Fibroblast of pulmonary artery (primary cell): ENCODE measurements at places on chromosomes 5 and 9.

GRCh38 chr5:108606185-108606584 lies 141.5 kb upstream of the FER start:
- DNase-seq = no peak

DNA sequence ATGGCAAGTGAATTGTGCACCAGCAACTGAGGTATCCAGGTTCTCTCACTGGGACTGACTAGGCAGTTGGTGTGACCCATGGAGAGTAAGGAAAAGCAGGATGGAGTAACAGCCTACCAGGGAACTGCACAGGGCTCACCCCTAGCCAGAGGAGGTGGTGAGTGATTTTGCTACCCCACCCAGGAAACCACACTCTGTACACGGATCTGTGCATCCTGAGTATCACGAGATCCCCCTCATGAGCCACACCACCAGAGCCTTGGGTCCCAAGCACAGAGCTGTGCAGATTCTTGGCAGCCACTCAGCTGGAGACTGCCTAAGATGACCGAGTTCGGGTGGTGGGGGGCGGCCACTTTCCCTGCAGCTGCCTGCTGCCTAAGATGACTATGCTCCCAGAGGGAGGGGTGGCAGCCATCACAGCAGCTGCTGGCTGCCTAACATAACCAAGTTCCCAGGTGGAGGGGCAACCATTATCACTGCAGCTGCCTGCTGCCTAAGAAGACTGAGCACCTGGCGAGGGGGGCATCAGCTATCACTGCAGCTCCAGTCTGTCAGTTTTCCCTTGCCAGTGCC lies 48.4 kb upstream of the EFNA5 start:
- DNase-seq = no peak

DNA sequence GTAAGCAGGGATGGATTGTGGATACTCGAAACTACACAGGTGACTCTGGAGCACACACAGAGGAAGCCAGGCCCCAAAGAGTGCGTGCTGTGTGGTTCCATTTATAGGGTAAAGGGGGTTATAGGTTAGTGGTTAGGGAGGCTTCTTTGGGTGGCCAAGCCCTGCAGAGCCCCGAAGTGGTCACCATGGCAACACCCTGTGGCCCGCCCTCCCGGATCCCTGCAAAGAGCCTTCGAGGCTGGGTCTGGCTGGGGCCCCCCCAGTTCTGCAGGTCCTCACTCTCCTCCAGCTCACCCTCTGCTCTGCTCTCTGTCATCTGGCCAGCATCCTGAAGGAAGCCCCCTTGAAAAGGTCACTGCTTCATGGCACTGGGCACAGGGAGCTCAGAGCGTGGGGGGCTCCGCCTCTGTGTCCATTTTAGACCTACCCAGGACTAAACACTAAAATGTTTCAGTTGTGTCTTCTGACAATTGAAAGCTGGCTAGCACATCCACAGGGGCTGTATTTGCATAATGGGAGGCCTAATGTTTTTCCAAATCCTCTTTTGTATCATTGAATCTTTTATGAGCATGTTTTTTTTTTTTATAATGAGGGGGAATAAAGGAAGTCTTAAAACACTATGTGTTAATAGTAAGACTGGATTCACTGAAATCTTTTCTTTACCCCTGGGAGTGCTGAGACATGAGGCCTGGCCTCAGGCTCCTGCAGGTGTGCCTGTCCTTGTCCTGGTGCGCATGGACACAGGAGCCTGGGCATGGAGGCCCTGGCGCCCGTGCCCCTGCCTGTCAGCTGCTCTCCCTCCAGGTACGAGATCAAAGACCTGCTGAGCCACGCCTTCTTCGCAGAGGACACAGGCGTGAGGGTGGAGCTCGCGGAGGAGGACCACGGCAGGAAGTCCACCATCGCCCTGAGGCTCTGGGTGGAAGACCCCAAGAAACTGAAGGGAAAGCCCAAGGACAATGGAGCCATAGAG lies 55.3 kb downstream of the WNK2 start:
- no peak for DNase-seq

GRCh38 chr5:129554134-129554904 lies 94.2 kb downstream of the ADAMTS19 start:
- no peak for DNase-seq

- DNase-seq = no peak
Measured at GRCh38 chr9:71368157-71368556, 246.7 kb upstream of the TRPM3 start.

GRCh38 chr5:16713386-16713928 lies 96.7 kb upstream of the RETREG1 start:
- DNase-seq = peak; percentile 58

DNA sequence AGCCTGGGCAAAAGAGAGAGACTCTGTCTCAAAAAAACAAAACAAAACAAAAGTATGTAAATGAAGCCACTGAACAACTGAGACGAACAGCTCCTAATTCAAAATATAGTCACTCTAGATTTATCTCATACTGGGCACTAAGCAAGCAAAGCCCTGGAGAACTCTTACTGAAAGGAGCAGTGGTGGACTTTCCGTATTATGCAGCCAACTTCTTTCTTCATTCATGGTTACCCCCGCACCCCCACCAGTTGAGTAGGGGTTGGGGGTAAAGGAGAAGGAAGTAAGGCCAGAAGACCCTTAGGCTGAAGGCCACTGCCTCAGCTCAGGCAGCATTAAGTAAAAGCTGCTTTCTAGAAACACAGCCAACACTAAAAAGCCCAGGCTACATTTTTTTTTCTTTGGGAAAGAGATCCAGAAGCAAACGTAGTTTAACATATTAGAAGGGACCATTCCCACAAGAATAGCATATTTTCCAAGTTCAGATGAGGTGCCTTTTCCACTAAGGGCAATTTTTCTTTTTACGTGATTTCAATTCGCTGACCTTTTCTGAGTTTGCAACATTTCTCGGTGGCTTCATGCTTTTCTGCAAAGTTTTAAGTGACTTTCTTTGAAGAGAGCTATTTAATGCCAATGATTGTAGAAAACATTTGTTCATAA lies 55.3 kb downstream of the MAPKAP1 start:
- DNase-seq = no peak

DNA sequence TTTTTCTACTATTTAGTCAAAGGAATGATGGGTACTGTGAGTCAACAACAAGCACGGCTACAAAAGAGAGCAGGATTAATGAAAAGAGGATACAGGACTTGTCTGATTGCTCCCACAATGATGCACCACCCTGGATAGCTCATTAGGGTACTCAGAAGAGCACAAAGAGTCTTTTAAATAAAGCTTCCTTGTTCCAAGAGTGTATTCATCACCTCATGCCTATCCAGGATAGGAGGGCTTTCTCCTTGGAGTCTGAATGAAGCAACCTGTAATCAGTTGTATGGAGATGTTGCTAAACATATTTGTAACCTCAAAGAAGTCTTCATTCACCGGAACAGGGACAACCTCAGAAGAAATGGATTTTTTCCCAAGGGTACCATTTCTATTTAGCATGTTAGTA lies 219.5 kb upstream of the TMEM161B start:
- no peak for DNase-seq

DNA sequence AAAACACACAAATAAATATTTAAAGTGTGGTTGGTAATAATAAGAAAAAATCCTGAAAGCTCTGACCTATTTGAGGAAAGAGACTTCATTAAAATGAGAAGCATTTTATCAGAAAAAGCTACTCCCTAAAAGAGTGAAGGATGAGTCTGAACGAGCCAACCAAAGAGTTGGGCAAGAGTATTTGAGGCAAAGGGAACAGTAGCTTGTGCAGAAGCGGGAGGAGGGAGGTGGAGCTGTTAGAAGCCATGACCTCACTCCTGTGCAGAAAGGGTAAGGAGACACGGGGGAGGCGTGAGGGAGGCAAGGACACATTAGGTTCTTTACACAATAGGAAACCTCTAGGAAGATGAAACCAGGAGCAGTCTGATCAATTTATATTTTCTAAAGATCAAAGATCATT lies 29.4 kb downstream of the SH3RF2 start:
- DNase-seq = peak; percentile 67

GRCh38 chr5:12566441-12566840 lies 662.2 kb upstream of the CTNND2 start:
- no peak for DNase-seq

DNA sequence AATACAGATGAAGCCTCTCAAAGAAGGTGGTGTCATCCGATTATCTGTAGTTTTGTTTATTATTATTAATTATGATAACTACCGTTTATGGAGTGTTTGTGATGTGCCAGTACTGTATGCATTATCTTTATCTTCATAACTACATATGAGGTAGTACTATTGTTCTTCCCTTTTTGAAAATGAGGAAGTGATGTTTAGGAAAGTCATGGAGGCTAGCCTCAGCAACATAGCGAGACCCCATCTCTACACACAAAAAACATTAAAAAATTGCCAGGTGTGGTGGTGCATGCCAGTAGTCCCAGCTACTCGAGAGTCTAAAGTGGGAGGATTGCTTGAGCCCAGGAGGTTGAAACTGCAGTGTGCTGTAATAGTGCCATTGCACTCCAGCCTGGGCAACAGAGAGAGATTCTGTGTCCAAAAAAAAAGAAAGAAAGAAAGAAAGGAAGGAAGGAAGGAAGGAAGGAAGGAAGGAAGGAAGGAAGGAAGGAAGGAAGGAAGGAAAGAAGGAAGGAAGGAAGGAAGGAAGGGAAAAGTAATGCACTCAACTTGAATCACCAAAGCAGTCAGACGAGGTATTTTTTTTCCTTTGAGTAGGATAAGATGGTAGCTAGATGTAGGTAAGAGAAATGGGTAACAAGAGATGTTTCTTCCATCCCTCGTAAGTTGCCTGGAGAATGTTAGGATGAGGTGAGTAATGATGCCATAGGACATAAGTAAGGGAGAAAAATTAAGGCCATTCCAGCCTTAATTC lies 47.8 kb downstream of the PAM start:
- DNase-seq = no peak

- DNase-seq = peak; percentile 36
Measured at GRCh38 chr5:92560698-92561401, 1020.2 kb downstream of the NR2F1-AS1 start.

DNA sequence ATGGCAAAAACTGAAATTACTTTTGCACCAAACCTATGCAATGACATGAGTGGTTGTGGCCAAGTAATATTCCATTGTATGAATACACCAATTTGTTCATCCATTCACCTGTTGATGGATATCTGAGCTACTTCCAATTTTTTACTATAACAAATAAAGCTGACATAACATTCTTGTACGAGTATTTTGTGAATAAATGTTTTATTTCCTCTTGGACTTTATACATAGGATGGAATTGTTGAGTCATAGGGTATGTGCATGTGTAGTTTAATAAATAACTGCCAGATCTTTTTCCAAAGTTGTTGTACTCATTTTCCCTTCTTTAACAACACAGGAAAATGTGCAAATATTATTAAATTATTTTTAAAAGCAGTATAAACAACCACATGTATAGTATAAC lies 146.1 kb upstream of the ZNF462 start:
- DNase-seq = no peak

- no peak for DNase-seq
Measured at GRCh38 chr5:170534941-170535340, 31.1 kb downstream of the KCNIP1 start.

- DNase-seq = no peak
Measured at GRCh38 chr9:92722386-92723298, 42.0 kb downstream of the BICD2 start.

- no peak for DNase-seq
Measured at GRCh38 chr9:93667627-93668026, 91.2 kb downstream of the PHF2 start.

GRCh38 chr9:130844044-130844451 lies 9.0 kb downstream of the ABL1 start:
- no peak for DNase-seq

DNA sequence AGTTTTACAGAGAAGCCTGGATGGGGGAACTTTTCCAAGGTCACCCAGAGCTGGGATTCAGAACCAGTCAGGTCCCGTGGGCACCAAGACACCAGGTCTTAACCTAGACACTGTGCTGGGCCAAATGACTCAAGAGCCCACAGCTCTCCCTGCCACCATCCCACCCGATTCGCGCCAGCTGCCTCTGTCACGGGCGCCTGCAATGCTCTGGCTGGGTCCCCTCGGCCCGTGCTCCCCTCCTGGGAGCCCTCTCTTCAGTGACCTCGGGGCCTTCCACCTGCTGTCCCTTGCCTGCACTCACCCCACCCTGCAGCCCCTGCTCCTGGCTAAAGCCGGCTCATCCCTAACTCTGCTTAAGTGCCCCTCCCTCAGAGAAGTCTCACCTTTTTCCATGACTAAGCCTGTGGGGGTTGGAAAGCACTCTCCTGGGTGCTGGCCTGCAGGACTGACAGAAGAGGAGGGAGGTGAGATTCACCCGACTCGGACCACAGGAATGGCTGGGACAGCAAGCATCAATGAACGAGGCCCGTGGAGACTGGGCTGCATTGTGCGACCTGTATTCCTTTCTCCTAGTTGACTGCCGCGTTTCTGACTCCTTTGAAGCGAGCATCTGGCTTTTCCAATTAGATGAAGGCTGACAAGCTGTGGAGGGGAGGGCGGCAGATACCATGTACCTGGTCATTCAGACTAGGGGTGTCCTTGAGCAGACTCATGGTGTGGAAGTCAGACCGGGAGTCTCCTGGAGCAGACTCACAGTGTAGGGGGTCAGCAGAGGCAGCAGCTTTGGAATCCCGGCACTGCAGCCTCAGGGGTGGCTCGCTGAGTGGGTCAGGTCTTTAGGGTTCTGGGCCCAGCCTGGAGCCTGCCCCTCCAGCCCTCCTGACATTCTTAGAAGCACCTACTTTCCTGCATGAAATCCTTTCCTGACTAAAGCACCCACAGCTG lies 5.8 kb upstream of the IL4 start:
- DNase-seq = no peak

DNA sequence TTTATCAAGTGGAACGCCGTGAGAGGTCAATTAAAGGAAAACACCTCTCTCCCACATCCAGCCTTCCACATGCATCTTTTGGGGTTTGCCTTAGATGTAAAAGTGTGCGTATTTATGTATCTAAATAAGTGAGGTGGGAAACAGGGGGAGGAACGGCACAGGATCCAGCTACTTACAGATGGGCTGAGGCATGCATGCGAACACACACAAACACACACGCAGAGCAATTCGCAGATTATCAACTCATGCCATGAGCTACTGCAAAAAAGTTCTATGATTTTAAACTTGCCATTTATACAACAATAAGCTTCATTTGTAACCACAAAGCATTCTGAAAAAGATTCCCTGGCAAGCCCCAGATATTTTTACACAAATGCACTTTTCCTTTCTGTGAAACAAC lies 242.1 kb downstream of the BNC2 start:
- DNase-seq = peak; percentile 51

DNA sequence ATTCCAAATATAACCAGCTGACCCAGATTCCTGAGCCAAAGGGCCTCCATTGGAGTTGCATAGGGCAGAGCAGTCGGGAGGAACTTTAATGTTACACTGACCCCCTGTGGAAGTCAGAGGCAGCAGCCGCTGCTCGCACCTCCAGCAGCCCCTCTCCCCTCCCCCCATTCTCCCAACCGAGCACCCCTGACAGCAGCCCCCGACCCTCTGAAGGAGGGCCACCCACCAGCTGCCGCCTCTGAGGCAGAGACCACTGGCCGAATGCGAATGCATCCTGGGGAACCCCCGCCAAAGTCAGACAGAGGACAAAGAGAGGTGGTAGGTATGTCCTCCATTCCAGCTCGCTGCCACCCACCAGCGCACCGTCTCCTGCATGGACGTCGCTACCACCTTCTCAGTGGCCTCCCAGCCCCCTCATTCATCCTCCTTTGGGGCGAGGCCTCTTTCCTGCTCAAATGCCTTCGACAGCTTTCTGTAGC lies 231.0 kb downstream of the CDK5RAP2 start:
- peak; percentile 65 for DNase-seq
